ENCODE measurements at places on chromosomes 4 and X. TPM values are rescaled to one million over a fixed set of nuclear protein-coding genes. Genes with fewer than 3 reads are reported as not detected.

Gene MAGED2
- 178 TPM for total RNA-seq

Gene NPNT
- total RNA-seq, result 1.1 TPM

Gene POF1B
- not detected for total RNA-seq

Gene PDE6B
- total RNA-seq, result 5.6 TPM

Gene FAM90A26
- not detected for total RNA-seq

Gene PNCK
- total RNA-seq, result 5.9 TPM

Gene ARHGAP36
- total RNA-seq, result 0.78 TPM

Gene MAGEB10
- total RNA-seq, result not detected

Gene ADGRA3
- total RNA-seq, result 51.8 TPM

Gene TMEM187
- total RNA-seq, result 10.1 TPM

Gene ARHGAP24
- 17.6 TPM for total RNA-seq

Gene F9
- not detected for total RNA-seq

Gene ADRA2C
- total RNA-seq, result 1.0 TPM

Measured in motor neuron (in vitro differentiated cells).